ENCODE measurements at places on chromosomes 1 and 21.

GRCh38 chr1:22916471-22916820 is 56.2 kb downstream of the LACTBL1 start:
- no peak for DNase-seq

DNA sequence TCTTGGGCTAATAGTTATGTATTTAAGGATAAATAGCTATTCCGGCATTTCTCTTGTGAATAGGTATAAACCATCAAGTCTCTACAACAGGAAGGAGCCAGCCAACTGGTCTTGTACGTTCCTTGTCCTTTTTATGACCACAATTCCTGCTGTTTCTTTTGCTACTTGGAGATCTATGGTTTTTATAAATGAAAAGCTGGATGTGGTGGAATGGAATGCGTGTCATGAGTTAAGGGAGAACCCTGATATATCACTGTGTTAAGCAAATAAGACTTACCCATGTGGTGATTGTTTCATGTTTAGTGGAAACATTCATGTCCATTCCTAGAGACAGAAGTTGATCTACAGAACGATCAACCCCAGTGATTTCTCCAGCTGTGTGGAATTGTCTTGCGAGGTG is 282.1 kb downstream of the RPS6KC1 start:
- DNase-seq = no peak

GRCh38 chr1:236353813-236354212 is 40.3 kb upstream of the EDARADD start:
- DNase-seq = no peak

DNA sequence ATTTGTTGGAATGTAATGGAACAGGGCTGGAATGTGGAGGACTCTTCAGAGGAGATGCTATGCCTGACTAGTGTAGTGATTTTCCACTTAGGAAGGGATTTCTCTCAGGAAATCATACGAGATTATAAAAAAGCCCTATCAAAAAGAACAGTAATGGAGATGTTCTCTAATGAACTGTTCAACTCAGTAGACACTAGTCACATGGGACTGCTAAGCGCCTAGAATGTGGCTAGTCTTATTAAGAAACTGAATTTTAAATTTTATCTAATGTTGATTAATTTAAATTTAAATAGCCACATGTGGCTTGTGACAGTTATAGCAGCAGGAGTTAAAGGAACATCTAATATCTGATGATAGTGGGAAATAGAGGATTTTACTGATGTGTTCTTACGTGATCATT is 94.0 kb downstream of the SLC35F3 start:
- DNase-seq = no peak

- DNase-seq = no peak
These were observed 166.2 kb upstream of the NFIA start for GRCh38 chr1:60916199-60916598.

- DNase-seq = no peak
These were observed 4.0 kb downstream of the OSCP1 start for GRCh38 chr1:36446271-36446670.

DNA sequence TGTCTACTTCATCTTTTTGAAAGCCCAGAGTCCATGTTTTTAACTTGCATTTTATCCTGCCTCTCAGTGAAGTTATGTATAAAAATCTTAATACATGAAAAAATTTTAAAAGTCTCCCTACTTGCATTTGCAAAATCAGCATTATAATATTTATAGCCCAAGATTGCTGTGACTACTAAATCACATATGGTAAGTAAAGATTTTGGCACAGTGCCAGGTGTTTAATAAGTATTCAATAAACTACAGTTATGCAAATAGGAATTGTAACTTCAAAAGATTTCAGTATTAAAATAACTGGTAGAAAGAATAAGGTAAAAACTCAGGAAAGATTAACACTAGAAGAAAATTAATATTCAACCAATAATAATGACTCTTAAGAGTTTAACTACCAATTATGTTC is 641.7 kb downstream of the LRRIQ3 start:
- no peak for DNase-seq

GRCh38 chr1:227729881-227730629 is 5.0 kb downstream of the JMJD4 start:
- DNase-seq = no peak

DNA sequence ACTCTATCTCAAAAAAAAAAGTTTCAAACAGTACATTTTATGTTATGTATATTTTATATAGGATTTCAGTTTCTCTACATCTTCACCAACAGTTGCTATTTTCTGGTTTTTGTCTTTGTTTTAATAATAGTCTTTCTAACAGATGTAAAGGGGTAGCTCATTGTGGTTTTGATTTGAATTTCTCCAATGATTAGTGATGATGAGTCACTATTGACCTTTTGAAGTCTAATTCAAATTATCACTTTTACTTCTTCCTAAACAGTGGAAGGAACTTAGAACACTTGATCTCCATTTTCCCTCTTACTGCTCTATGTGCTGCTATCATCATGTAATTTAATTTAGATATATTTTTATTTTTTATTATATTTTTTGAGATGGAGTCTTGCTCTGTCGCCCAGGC is 31.7 kb upstream of the SHCBP1L start:
- DNase-seq = no peak

Measured in esophagus squamous epithelium (tissue), 5 donors.